Stimulated activated CD4-positive, alpha-beta T cell treated with anti-CD3 and anti-CD28 coated beads, Interleukin-1b, Interleukin-23, amount 100 ng/mL, for 1 hour (primary cell): ENCODE measurements at places on chromosomes 12 and 14.

DNA sequence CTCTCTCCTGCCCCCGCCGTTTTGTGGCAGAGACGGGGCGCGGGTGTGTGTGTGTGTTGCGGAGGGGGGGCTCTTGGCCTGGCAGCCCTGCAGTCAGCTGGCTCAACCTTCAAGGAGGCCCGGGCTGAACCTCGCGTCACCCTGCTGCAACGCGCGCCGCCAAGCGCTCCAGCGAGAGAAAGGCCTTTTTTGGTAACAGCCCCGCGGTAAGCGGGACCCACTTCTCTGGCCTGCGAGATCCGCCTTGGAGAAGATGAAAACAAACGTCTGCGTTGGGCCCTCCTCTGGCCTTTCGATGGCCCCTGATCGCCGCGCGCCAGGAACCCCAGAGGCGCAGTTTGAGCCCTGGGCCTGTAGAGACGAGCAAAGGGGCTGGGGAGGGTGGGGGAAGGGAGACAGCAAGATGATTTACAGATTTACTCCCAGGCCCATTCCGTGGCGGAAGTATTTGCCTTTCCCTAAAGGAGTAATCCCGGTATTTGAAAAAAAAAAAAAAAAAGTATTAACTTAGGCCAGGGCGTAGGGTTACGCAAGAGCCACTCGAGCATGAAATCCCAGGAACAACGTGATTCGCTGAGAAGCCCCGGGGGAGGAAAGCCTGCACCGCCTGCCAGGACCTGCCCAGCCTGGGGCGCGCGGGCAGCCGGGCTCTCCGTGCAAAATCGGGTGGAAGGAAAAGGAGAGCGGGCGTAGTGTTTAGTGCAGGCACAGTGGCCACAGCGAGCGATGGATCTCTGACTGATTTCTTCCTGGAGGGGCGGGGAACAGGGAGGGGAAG lies 4.5 kb upstream of the IRF2BPL start:
- DNase-seq, result peak; percentile 49

DNA sequence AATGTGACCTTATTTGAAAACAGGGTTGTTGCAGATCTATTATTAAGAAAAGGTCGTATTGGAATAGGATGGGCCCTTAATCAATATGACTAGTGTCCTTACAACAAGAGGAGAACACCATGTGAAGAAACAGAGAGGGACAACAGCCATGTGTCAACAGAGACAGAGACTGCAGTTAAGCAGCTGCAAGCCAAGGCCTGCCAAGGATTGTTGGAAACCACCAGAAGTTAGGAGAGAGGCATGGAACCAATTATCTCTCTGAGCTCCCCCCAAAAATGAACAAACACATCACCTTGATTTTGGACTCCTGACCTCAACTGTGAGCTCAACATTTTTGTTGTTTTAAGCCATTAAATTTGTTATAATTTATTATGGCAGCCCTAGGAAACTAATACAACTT lies 214.6 kb upstream of the PRKD1 start:
- no peak for DNase-seq

DNA sequence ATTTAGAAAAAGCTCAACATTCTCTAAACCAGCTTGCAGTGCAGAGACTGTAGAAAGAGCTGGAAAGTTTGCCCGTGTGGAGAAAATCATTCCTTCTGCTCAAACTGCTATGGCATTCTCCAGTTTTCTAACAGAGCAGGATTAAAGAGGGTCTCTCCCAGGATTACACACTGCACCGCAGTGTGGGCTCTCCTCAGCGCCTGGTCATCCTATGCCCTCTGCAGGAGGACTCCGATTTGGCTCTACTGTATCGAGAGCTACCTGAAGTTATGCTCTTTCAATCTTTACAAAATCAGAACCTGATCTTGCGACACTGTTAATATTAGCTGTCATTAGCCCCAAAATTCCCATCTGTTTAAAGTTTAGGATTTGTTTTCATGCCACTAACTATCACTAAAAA lies 33.0 kb downstream of the BHLHE41 start:
- DNase-seq, result no peak

- DNase-seq, result no peak
Measured at GRCh38 chr14:52427460-52427859, 113.3 kb downstream of the PTGER2 start.
